ENCODE measurements at places on chromosomes 2 and 18.

GRCh38 chr2:51297488-51297887, 265.6 kb upstream of the NRXN1 start:
- DNase-seq, result no peak

DNA sequence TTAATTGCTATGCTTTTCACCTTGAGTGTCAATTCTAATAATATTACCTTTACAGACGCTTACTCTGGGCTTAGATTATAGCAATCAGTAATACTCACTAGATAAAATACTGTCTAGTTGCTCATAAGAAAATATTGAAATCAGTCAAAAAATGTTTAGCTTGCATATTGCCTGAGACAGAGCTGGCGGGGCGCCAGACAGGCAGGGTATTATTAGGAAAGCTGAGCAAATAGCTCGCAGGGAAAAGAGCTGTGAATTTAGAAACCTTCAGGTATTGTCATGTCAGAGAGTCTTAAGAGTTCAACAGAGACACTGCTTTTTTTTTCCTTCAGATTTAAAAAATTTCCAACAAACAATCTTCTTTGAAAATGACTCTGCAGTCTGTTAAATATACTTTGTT, 118.4 kb downstream of the MEIS1 start:
- DNase-seq, result peak; percentile 49

DNA sequence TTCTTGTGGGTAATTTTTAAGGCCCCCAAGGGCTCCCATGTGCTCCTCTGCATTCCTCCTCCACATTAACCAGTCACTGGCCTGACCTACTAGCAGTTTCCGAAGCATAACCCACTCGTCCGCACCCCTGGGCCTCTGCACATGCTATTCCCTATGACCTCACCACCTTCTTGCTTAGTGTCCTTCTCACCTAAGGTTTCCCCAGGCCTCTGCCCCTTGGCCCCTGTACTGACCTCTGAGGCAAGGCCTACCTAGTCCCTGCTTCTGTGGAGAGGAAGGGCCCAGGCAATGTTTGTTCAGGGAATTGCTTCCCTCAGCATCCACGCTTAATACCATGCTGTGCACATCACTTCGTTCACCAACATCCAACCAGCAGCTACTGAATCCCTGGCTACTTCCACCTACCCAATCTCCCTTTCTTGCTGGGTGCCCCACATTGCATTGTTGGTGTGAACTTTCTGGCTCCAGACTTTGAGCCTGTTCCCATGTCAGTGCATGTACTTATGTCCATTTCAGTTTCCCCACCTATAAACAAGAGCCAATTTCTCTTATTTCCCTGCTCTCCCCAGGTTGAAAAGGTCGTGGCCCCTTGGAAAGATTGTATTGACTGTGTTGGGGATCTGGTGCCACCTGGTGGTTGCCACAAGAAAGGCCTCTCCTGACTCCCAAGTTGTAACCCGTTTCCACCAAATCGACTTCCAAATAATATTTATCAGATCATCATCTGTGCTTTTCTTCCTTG, 19.2 kb upstream of the TMEM177 start:
- DNase-seq, result no peak

DNA sequence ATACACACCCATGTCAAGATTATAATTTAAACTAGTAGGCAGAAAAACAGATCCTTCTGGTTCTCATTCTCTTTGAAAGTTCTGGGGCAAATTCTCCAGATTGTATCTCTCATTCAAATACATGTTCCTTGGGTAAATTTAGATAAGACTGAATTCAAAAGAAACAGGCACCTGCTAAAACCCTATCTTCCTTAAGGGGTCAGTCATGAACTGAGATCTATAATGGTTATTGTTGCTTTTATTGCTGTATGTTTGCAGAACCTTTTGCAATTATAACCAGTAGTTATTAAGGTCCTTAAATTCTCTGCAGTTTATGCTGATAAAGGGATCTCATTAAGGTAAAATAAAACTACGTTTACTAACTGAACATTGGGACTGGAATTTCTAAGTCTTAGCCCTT, 83.5 kb downstream of the MYO5B start:
- DNase-seq, result no peak

DNA sequence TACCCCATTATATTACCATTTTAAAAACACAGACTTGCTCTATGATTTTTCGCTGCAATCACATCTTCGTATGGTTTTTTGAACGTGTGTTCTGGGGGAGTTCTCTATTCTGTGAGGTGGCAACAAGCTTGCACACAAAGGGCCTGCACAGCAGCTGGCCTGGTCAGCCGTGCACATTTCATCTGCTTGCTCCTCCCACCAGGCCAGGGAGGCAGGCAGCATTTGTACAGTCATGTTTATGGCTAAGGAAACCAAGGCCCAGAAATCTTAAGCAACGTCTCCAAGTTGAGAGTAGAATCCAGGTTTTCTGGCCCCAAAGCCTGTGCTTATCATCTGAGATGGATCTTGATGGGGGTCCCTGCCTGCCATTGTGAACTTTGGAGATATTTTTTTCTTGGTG, 106.4 kb upstream of the SMIM21 start:
- no peak for DNase-seq

DNA sequence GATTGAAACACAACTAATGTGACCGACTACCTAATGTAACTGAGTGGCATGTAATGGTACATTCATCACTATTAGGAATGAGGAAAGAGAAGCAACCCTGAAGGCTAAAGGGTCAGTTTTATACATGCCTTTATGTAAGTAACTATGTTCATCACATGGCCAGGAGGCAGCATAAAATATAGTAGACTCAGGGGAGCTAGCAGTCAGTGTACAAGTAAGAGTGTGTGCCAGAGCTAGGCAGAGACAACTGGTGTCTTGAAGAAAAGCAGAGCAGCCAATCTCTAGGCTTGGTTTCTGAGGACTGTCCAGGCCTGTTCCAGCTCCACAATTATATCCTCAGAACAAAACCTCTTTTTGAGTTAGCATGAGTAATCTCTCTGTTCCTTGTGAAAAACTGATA, 18.1 kb downstream of the SMAD2 start:
- no peak for DNase-seq

- DNase-seq, result no peak
Observed at GRCh38 chr2:68937346-68938055, 15.2 kb downstream of the GKN2 start.

GRCh38 chr2:43293744-43294695, 67.6 kb upstream of the ZFP36L2 start:
- DNase-seq, result no peak

- no peak for DNase-seq
Observed at GRCh38 chr18:55466789-55467188, 121.2 kb downstream of the TCF4 start.

DNA sequence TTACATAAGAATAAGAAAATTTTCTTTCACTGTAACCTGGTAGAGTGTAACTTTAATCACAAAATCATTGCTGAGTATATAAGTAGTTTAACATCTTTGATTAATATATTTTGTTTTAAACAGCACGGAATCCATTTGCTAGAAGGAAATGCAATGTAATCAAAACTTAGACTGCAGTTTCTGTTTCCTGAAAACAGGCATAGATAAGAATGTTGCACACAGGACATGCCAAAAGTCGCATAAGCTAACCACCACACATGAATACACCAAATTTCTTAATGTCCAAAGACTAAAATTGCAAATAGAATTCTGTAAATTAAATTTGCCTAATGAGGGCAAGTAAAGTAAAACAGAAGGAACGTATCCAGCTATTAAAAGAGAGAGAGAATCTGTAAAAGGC, 51.0 kb upstream of the SERPINB2 start:
- DNase-seq, result no peak

GRCh38 chr18:79524181-79525078, 128.7 kb downstream of the NFATC1 start:
- no peak for DNase-seq

Measured in NCI-H748 treated with DMSO at 0.1 percent for 48 hours (cell line).